ENCODE measurements at places on chromosomes 2 and 18.

DNA sequence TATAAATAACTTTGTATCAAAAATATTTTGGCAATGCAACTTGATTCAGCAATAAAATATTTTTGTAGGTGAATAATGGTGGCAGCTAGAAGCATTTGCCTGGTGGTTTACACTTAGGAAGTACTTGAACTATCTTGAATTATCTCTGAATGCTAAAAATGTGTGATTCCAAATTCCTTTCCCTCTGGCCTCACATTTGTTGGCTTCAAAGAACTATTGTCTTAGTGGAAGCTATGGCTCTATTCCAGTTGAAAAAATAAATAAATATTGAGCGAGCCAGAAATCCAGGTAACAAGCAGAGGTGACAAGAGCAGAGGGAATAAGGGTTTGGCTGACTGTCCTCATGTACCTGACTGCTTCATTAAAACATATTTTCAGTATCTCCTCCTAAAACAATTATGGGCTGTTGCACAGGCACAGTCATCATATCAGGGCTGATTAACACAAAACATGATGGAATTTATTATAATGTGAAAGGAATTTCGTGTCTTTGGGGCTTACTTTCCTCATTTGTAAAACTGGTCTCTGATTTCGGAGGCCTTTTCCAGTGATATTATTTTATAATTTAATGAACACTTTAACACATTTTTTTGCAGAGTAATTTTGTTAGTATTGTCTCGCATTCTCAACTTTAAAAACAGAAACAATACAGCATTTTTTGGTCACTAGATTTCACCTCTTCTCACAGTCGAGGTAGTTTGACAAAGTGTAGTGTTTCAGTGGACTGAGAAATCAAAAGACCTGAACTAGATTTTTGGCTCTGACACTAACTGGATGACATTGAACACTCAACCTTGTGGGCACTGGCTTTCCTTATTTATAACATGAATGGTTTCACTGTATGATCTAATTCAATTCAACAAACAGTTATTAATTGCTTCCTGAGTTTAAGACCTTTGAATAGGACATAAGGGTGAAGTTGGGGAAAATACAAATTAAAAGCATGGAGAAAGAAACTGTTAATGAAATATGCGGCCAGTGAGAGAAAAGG, 7.8 kb upstream of the CAVIN2 start:
- no peak for DNase-seq

DNA sequence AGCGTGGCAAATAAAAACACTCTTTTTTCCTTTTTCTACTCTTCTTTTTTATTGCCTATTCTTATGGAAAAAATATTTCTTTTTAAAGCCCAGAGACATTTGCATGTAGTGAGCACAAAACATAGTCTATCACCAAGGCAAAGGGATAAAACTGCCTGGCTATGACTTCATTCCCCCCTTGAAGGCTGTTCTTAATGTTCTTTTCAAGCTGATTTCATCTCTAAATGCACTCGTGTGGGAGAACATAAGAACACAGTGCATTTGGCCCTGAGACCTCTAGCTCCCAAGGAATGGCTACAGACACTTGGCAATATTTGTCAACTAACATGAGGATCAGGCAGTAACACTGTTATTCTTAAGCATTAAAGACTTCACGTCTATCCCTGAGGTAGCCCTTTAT, 17.4 kb upstream of the DNAJC10 start:
- no peak for DNase-seq

- no peak for DNase-seq
Observed at GRCh38 chr2:12619975-12620374, 96.8 kb upstream of the TRIB2 start.

DNA sequence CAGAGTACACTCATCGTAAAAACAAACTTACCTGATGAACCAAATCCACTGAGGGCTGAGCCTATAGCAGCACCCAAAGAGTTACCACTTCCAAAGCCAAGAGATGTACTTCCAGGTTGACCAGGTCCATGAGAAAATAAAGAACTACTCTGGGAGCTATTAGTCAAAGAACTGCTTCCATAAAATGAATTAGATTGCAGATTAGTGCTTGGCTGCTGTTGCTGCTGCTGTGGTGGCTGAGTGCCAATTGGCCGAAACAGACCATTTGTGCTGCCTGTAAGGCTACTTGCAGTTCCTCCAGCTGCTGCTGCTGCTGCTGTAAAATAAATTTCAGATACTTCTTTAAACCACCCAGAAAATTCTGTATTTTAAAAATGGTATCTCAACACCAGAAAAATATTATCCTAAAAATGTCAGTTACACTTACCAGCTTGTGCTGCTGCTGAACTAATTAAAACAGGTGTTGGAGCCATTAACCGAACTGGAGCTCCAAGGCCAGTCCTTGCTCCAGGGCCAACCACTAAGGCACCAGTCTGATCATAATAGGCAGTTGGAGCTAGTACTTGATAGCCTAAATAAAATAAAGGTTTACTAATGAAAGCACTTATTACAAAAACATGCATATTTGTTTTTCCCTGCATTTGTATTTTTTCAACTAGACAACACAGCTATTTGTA, 58.1 kb upstream of the SDC1 start:
- no peak for DNase-seq

DNA sequence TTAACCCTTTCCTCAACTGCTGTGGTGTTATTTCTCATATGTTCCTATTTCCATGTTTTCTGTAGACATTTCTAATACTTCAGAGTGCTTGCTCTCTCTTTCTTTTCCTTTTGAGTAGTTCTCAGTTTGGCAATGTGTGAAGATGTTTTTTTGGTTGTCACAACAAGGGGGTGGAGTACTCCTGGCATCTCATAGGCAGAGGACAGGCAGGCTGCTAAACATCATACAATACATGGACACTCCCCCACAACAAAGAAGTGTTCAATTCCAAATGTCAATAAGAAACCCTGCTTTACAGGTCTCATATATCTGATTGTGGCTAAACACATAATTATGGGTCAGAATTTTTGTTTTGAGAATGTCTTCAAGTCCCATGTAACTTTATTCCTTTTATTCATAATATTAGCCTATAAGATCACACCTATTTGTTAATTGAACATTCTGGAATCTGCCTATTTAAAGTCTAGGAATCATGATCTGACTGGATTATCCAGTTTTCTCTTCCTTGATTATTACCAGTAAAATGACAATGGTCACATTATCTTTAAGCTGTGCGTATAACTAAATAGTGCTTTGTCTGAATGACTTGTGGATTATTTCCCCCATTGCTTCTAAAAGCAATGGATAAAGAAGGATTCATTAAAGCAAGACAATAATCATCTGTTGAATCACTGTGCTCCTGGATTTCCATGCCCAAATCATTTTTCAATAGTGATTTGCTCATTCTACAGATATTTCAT, 46.8 kb upstream of the ITPRID2 start:
- no peak for DNase-seq

GRCh38 chr18:58998401-58999203, 133.9 kb downstream of the ZNF532 start:
- DNase-seq = no peak

- DNase-seq = no peak
Observed at GRCh38 chr2:10889651-10890215, 22.0 kb upstream of the KCNF1 start.

DNA sequence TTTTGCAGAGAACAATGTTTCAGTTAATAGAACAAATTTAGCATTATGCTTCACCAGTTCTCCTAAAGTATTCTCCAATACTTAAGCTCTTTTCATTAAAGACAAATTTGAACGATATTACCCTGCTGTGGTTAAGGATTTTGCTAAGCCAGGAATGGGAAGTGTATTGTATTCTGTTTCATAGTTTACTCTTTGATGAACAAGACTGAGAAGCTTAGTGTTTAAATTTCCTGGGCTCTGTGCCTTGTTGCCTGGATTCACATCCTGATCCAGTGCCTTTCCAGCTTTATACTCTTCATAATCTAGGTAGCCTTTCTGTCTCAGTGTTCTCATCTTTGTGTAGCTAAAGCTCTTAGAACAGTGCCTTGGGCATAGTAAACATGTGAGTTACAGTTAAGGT, 58.6 kb upstream of the GLS start:
- DNase-seq = no peak

DNA sequence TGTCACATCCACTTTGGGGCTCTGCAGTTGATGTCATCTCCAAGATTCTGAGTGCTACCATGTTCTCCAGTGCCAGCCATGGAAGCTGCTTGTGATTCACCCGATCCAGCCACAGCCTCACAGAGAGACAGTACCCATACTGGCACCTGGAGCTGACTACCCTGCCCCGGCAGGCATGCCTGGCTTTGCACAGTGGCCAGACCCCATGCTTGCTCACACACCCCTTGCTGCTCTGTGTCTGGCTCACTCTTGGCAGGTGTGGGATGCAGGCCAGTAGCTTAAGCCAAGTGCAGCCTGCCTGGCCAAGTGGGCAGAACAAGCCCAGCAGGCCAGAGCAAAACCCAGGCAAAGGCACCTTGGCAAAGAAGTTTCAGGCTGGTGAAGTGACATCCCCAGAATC, 828.4 kb upstream of the VRK2 start:
- DNase-seq = no peak

- no peak for DNase-seq
Observed at GRCh38 chr18:42611134-42611533, 504.4 kb downstream of the RIT2 start.

DNA sequence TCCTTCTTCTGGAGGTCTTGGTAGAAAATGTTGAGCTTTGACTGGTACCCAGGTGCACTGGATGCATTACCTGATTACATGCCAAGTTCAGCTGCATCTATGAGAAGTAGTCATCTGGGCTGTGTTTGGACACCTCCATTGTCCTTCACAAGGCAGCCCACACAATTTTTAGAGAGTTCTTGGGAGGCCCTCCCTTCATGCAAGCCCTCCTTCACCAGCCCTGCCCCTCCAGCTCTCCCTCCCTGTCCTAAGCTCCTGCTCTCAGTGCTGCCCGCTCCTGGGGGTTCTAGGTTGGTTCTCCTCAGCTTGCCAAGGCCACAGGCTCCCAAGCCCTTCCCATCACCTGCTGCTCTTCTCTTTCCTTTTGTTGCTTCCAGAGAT, 148.7 kb downstream of the DYSF start:
- no peak for DNase-seq

- no peak for DNase-seq
Observed at GRCh38 chr2:239608260-239608659, 207.4 kb upstream of the HDAC4 start.

GRCh38 chr18:71865888-71866287, 678.3 kb downstream of the CBLN2 start:
- DNase-seq = no peak

- no peak for DNase-seq
Observed at GRCh38 chr2:207110715-207111114, 55.0 kb downstream of the KLF7 start.

DNA sequence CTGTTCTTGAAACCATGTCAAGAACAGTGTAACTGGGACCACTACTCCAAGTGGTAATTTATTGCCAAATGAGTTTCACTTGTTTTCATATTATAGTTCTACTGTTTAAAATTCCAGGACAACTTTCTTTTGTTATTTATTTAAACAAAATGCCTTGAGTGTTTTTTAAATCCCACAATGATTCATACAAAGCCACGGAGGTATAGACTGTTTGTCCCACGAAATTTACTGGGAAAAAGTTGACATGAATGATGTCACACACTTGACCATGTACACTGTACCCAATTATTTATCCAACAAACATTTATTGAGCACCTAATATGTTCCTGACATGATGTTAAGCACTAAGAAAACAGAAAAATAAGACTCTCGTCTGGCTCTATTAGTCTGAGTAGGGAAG, 243.9 kb upstream of the SIX2 start:
- DNase-seq = no peak

GRCh38 chr2:228466851-228467250, 285.4 kb upstream of the SPHKAP start:
- DNase-seq = no peak

DNA sequence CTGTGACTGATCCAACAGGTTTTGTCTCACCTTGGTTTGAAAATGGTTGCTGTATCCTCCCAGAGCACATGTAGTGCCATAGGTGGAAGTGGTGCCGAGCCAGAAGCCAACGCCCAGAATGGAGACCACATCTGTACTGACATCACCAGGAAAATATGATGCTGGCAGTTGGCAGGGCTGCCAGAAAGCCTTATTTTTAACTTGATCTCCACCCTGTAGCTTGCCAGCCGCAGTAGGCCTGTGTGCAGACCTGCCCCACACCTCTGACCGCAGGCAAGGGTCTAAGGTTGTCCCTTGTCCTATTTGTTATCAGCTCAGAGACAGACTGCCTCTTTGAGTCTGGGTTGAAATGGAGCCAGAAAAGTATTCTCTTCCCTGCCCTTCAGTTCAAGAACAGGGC, 123.5 kb upstream of the EML6 start:
- DNase-seq = no peak

GRCh38 chr2:160270571-160271113, 70.6 kb upstream of the ITGB6 start:
- no peak for DNase-seq

GRCh38 chr2:31286230-31286629, 52.3 kb downstream of the EHD3 start:
- DNase-seq = no peak

DNA sequence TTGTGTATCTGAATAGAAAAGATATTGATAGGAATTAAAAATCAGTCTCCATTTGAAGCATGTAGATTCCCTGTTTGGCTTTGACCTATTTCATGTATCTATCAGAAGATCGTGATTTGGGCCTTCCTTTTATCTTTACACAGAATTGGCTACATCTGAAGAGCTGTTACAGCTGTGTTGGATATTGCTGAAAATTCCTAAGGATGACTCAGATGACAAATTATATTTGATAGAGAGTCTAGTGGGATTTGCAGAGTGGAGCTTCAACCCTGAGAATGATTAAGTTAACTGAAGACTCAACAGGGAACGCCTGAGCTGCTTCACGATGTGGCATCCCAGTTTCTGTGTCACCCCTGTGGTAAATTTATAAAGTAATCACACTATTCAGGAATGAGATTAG, 4.9 kb upstream of the COL3A1 start:
- no peak for DNase-seq

DNA sequence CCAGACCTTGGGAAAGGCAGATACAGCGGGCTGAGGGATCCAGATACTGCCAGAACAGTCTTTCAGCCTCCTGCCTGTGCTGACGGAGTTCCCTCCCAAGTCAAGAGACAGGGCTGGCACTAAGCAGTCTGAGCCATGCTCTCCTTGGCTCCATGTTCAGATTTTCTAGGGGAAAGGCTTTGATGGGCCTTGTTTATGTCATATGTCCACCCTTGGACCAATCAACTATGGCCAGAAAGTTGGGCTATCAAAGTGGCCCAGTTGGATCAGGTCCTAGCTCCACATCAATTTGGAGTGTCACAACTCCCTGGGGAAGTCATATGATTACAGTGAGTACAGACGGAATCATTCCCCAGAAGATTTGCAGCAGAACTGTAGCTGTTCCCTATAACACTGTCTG, 152.0 kb downstream of the GREB1L start:
- no peak for DNase-seq

- DNase-seq = no peak
Observed at GRCh38 chr2:167342769-167343168, 454.5 kb downstream of the XIRP2 start.
